ENCODE measurements at places on chromosomes 3 and 15. TPM values are rescaled to one million over a fixed set of nuclear protein-coding genes. Genes with fewer than 3 reads are reported as not detected.

DNA sequence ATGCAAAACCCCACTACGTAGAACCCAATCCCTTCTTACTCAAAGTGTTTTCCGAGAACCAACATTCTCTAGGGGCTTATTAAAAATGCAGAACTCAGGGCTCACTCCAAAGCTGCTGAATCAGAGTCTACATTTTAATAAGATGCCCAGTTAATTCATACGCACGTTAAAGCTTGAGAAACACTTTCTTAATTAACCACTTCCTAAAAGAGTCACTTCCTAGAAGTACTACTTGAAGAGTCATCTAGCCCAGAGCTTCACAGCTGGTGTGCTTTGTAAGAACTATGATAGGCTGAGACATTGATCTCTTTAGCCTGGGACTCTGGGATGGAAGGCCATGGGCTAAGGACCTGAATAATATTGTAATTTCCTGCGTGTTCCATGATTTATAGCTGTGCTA, 9.0 kb downstream of the COL6A5 start:
- peaks cover 4% of the 10 kb centered on the region for H3K27me3 ChIP-seq
- H3K4me3 ChIP-seq = no peak overlapping the region
- no peaks in the 10 kb centered on the region for H3K4me1 ChIP-seq
- DNase-seq = no peak

DNA sequence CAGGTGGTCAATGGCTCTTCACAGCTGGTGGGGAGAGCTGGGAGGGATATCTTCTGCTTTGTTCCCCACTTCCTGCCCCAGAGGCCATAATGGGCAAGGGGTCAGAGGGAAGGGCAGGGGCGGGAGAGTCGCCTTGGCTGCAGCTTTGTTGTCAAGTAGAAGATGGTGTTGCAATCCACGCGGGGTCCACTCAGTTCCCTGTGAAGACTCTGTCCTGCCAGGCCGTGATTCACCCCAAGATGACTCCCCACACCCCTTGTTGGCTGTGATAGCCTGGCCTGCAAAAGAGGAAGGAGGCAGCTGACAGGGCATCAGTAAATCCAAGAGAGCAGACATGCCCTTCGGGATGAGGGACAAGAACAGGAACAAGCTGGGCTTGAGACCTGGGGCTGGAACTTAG, 6.9 kb downstream of the GALNT15 start:
- no peak overlapping the region for H3K27ac ChIP-seq
- no peaks in the 10 kb centered on the region for H3K36me3 ChIP-seq
- peaks cover 9% of the 10 kb centered on the region for H3K27me3 ChIP-seq
- no peak overlapping the region for H3K4me3 ChIP-seq
- no peak for DNase-seq

Gene SERPINI1
- 3.0 TPM for total RNA-seq

Gene GNB4
- total RNA-seq = 0.51 TPM

Gene SH3GL3
- total RNA-seq = not detected

Gene MKRN3
- total RNA-seq = 3.3 TPM

Gene HRH1
- total RNA-seq = 2.9 TPM

DNA sequence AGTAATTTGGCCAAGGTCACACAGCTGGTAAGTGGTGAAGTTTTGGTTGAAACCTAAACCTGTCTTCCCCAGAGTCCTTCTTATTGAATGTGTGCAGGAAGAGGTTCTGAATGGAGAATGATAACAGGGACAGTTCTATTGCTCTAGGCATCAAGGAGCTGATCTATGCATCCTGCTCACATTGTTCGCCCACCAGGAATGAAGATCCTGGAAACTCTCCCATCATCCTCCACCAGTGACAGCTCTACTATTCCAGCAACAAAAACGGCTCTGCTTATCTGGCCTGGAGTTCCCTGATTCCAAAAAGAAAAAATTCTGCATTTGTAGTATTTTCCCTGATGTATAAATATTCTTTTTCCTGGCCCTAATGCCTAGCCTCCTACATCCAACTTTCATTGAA, 16.4 kb upstream of the TNFAIP8L3 start:
- no peak for DNase-seq
- no peaks in the 10 kb centered on the region for H3K27me3 ChIP-seq
- H3K36me3 ChIP-seq = no peaks in the 10 kb centered on the region
- H3K4me3 ChIP-seq = no peak overlapping the region

Gene GMNC
- not detected for total RNA-seq

DNA sequence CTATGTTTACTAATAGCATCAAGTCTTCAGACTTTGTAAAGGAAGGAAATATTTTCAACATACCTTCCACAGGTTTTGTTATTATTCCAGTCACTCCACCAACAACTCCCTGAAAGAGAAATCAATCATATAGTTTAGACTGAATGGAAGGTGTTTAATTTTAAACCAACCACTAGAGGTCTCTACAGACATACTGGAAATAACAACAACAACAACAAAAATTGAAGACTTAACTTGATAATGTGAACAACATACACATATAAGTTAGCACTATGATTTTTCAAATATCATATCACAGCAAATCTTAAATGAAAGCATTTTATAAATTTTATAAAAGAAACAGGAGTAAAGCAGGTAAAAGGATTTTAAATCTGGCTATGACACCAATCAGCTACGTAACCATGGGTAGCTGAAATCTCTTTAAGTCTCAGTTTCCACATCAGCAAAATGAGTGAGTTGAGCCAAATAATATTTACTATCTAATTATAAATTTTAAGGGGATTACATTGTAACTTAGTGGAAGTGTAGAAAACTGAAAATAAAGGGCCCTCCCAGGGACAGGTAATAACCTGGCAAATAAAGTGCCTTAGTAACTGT, 188.2 kb downstream of the VPS13C start:
- H3K4me1 ChIP-seq = no peaks in the 10 kb centered on the region
- H3K27ac ChIP-seq = no peak overlapping the region
- DNase-seq = no peak
- no peaks in the 10 kb centered on the region for H3K27me3 ChIP-seq

GRCh38 chr15:58396181-58396580, 35.6 kb upstream of the LIPC start:
- H3K36me3 ChIP-seq = no peaks in the 10 kb centered on the region
- H3K27me3 ChIP-seq = peaks cover 1% of the 10 kb centered on the region
- H3K4me3 ChIP-seq = no peak overlapping the region
- DNase-seq = no peak
- no peak overlapping the region for H3K27ac ChIP-seq

Gene ZBTB20
- total RNA-seq = 4.4 TPM

Gene REC114
- not detected for total RNA-seq

DNA sequence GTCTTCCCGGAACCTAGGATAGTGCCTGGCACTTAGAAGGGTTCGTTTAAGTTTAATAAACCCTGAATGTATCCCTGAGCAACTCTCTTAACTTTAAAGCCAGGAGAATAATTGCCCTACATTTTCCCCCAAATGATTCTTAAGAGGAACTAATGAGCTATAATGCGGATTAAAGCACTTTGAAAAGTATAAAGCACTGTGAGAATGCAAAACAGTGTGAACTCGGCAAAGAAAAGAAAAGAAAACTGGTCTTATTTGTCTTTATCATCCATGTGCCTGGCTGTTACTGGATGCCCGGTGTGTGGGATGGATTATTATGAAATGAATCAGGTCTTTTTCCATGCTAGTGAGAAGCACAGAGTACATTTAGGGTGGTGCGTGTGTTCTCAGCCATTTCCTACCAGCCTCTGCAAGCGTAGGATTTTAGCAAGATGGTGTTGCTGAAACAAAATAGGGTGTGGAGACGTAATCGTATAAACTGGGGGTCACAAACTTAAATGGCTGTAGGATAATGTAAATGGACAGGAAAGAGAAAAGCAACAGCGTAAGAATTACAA, 983 bp downstream of the KBTBD12 start:
- H3K27me3 ChIP-seq = peaks cover 48% of the 10 kb centered on the region
- DNase-seq = no peak
- no peak overlapping the region for H3K27ac ChIP-seq
- peaks cover 6% of the 10 kb centered on the region for H3K4me1 ChIP-seq
- no peaks in the 10 kb centered on the region for H3K36me3 ChIP-seq

Gene CNTN4
- not detected for total RNA-seq

- no peak overlapping the region for H3K4me3 ChIP-seq
- no peaks in the 10 kb centered on the region for H3K4me1 ChIP-seq
- H3K27me3 ChIP-seq = no peaks in the 10 kb centered on the region
Observed at GRCh38 chr3:117063930-117064329, 354.4 kb downstream of the TUSC7 start.

Gene SCAANT1
- not detected for total RNA-seq

- H3K4me1 ChIP-seq = peaks cover 11% of the 10 kb centered on the region
- no peak for DNase-seq
- peaks cover 6% of the 10 kb centered on the region for H3K27me3 ChIP-seq
- no peak overlapping the region for H3K4me3 ChIP-seq
- H3K36me3 ChIP-seq = no peaks in the 10 kb centered on the region
Observed at GRCh38 chr3:133944641-133945380, 49.1 kb upstream of the RAB6B start.

Gene GOLGA6D
- total RNA-seq = not detected

Gene DUT
- 542 TPM for total RNA-seq

Gene LIPH
- total RNA-seq = not detected

DNA sequence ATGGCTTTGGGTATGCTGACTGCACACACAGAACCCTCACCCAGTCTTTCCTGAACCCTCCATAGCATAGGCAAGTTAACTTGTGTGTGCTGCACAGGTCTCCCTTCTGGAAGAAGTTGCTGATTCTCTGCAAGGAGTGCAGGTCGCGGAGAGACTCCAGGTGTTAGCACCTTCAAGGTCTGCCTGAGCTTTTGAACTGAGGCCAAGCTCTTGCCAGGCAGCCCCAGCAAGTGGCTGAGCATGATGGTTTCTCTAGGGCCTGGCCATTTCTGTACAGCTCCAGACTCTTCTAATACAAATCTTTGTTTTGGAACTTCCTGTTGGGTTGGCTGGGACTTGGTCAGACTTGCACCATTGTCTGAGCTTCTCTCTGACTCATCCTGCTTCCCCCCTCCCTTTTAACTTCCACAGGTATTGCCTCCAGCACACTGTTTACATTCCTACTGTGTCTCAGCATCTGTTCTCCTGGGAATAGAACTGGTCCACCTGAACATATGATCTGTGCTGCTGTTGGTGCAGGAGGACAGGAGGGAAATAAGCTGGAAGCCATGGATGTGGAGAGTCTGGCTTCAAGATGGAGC, 53.3 kb downstream of the KY start:
- H3K27me3 ChIP-seq = peaks cover 1% of the 10 kb centered on the region
- H3K4me3 ChIP-seq = no peak overlapping the region
- H3K4me1 ChIP-seq = peaks cover 6% of the 10 kb centered on the region
- no peak for DNase-seq
- H3K27ac ChIP-seq = no peak overlapping the region

GRCh38 chr15:51243774-51244173, 94.6 kb downstream of the CYP19A1 start:
- H3K36me3 ChIP-seq = no peaks in the 10 kb centered on the region
- peaks cover 12% of the 10 kb centered on the region for H3K27me3 ChIP-seq
- DNase-seq = no peak

DNA sequence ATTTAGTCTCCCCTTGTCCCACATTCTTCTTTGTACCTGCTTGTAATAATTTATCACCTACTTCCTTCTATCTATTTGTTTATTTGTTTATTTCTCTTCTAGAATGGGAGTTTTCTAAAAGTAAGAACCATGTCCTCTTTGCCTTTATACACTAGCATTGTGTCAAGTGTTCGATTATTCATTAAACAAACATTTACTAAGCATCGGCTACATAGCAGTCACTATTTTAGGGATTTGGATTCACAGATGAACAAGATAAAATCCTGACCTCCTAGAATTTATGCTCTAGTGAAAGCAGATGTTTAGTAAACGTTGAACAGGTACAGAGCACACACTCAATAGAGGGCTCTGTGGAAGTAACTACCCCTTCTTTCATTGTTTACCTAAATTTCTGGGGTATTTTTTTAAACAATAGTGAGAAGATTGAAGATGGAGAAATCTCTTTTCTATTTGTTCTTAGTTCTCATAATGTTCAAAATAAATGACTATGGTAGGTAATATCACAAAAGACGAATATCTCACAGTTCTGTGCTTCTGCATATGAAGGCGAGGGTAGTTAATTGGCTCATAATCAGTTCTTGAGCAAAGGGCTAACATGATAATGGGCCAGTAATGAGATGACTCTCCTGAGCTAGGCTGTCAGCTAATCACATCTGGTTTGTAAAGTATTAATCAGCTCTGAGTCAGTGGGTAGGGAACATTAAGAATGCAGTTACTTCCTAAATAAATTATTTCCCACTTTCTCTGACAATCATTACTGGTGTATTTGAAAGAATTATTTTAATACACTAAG, 111.9 kb downstream of the SLC9A9 start:
- no peaks in the 10 kb centered on the region for H3K27me3 ChIP-seq
- no peak overlapping the region for H3K4me3 ChIP-seq
- no peak for DNase-seq
- H3K4me1 ChIP-seq = no peaks in the 10 kb centered on the region

Gene NECTIN3
- 11.3 TPM for total RNA-seq

Gene ILDR1
- 0.41 TPM for total RNA-seq

Gene CEP70
- 8.4 TPM for total RNA-seq

GRCh38 chr3:14947886-14948608, 664 bp downstream of the NR2C2 start:
- H3K4me1 ChIP-seq = peaks cover 50% of the 10 kb centered on the region
- H3K36me3 ChIP-seq = peaks cover 19% of the 10 kb centered on the region
- peak overlapping the region; percentile 99 for H3K27ac ChIP-seq
- no peaks in the 10 kb centered on the region for H3K27me3 ChIP-seq
- peak overlapping the region; percentile 96 for H3K4me3 ChIP-seq
- peak; percentile 97 for DNase-seq

- DNase-seq = no peak
- no peak overlapping the region for H3K4me3 ChIP-seq
- no peaks in the 10 kb centered on the region for H3K27me3 ChIP-seq
- H3K36me3 ChIP-seq = no peaks in the 10 kb centered on the region
- H3K4me1 ChIP-seq = no peaks in the 10 kb centered on the region
Observed at GRCh38 chr3:168443965-168444364, 348.2 kb upstream of the GOLIM4 start.
